ENCODE measurements at places on chromosomes 12 and 14. TPM values are rescaled to one million over a fixed set of nuclear protein-coding genes. Genes with fewer than 3 reads are reported as not detected.

The TAS2R8 gene
- not detected for total RNA-seq

The BIN2 gene
- total RNA-seq: 0.08 TPM

The NANOG gene
- not detected for total RNA-seq

The ZNF10 gene
- total RNA-seq: 1.3 TPM

The ALDH1L2 gene
- total RNA-seq: 3.5 TPM

The FGF6 gene
- not detected for total RNA-seq

The SMIM41 gene
- total RNA-seq: not detected

The ZDHHC22 gene
- total RNA-seq: 0.29 TPM

The TPH2 gene
- not detected for total RNA-seq

The EGLN3 gene
- total RNA-seq: 5.0 TPM

The IL26 gene
- not detected for total RNA-seq

The IL31 gene
- total RNA-seq: not detected

The RDH5 gene
- total RNA-seq: 2.3 TPM

The PIP4P1 gene
- 31.7 TPM for total RNA-seq

The ISM2 gene
- 0.43 TPM for total RNA-seq

The LRP6 gene
- 15.0 TPM for total RNA-seq

The CLEC6A gene
- not detected for total RNA-seq

The STK38L gene
- total RNA-seq: 10.4 TPM

The GUCY2C gene
- total RNA-seq: not detected

The OR6C1 gene
- total RNA-seq: not detected

The ACOT6 gene
- total RNA-seq: not detected

The TMPRSS12 gene
- not detected for total RNA-seq

The CLEC4A gene
- not detected for total RNA-seq

The B3GNT4 gene
- total RNA-seq: 0.60 TPM

The CATSPERB gene
- total RNA-seq: not detected

The PLEK2 gene
- 17.4 TPM for total RNA-seq
